ENCODE measurements at places on chromosomes 6 and 20. TPM values are rescaled to one million over a fixed set of nuclear protein-coding genes. Genes with fewer than 3 reads are reported as not detected.

The CD83 gene
- 20.1 TPM for total RNA-seq

The C6orf58 gene
- total RNA-seq = 0.39 TPM

The RIPPLY2 gene
- 5.4 TPM for total RNA-seq

The BMP2 gene
- 2.5 TPM for total RNA-seq

Measured in Daoy (cell line).